ENCODE measurements at places on chromosomes 12 and 14.

- DNase-seq: no peak
These were observed 778 bp downstream of the AGAP2 start for GRCh38 chr12:57737467-57738460.

GRCh38 chr12:2411616-2412304, 359.0 kb downstream of the CACNA1C start:
- no peak for DNase-seq

- no peak for DNase-seq
These were observed 40.5 kb downstream of the CRACR2A start for GRCh38 chr12:3712209-3712992.

GRCh38 chr14:30410986-30411385, 148.0 kb upstream of the G2E3 start:
- DNase-seq: no peak

DNA sequence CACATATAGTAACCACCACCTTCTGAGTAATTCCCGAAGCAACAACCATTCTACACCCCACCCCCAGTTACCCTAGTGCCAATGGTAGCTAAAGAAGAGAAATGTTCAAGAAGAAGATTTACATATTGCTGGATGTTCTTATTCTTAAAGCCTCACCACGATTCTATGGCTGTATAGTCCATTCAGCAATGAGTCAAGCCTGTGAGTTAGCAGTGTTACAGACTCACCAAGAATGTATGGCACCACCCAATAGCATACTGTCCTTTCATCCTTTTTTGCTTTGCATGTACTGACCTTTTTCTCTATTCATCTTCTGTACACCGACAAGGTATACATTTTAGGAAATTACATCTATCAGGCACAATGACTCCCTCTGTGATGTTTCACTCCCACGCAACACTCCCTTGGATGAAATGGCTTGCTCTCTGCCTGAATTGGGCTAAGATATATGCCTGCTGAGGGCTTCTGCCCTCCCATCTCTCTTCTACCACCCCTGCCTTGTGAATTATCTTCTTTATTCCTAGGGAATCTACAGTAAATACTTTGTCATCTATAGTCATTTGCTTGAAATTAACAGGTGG, 945.8 kb downstream of the DIO2 start:
- no peak for DNase-seq

GRCh38 chr12:105502426-105502930, 172.0 kb downstream of the C12orf75 start:
- no peak for DNase-seq

DNA sequence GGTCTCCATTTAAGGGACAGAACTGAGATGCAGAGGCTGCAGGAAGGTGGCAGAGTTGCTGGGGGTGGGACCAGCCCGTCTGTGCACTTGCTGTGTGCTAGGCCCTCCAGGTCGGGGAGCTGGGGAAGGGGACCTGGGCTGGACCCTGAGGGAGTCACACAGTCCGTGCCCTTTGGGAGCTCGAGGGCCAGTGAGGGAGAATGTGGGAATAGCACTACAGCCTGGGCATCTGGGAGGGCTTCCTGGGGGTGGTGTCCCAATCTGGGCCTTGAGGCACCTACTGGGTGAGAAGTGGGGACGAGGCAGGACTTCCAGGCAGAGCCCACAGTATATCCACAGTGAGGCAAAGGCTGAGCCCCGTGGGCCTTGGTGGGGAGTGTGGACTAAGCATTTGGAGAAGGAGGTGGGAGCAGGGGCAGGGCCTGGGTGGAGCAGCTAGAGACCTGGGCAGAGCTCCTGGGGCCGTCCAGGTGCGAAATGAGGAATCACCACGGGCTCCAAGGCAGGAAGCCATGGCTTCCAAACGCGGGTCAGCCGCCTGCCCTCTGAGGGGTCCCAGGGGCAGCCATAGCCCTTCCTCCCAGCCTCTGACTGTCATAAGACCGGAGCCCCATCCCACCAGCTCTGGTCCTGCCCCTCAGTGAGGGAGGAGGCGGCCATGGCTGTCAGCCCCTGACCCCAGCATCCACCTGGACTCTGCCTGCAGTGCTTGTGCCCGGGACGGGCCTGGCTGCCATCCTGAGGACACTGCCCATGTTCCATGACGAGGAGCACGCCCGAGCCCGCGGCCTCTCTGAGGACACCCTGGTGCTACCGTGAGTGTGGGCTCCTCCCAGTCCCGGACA, 6.6 kb downstream of the ASPG start:
- DNase-seq: no peak
